ENCODE measurements at places on chromosomes 1 and 21.
A peak's percentile ranks its signal among the peaks of the same experiment; 100 is the strongest.

DNA sequence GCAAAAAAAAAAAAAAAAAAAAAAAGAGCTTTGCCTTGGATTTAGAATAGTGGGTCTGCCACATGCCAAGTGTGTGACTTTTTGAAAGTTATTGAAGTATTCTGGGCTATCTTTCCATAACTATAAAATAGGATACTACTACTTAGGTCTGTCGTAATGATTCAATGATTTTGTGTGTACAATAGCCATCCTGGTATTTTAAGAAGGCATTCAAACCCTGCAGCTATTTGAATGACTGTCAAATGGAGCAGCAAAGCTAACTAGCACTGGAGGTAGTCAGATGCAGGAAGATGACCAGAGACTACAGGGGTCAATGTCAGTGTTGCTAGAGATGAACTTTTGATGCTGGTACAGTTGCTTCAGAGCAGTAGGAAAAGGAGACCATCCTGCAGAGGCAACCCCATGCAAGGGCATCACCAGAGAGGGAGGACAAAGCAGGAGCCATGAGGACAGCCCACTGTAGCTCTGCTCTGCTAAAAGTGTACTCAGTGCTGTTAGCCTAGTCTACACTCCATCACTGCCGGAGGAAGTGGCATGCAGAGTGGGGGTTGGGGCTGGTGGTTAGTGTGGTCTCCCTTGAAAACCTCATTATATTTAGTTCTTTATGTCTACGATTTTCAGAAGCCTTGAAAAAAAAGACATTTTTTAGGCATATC lies 29.0 kb downstream of the DUSP10 start:
- no peak for DNase-seq

GRCh38 chr1:16155537-16156410 lies at the start of gene EPHA2:
Gene EPHA2, minus strand, starts transcription at chr1:16156069. Its CDS starts 137 bp downstream, at chr1:16155932.
- DNase-seq = peak; percentile 95

- no peak for DNase-seq
Observed at GRCh38 chr21:38356883-38357625, 100.3 kb downstream of the KCNJ15 start.

DNA sequence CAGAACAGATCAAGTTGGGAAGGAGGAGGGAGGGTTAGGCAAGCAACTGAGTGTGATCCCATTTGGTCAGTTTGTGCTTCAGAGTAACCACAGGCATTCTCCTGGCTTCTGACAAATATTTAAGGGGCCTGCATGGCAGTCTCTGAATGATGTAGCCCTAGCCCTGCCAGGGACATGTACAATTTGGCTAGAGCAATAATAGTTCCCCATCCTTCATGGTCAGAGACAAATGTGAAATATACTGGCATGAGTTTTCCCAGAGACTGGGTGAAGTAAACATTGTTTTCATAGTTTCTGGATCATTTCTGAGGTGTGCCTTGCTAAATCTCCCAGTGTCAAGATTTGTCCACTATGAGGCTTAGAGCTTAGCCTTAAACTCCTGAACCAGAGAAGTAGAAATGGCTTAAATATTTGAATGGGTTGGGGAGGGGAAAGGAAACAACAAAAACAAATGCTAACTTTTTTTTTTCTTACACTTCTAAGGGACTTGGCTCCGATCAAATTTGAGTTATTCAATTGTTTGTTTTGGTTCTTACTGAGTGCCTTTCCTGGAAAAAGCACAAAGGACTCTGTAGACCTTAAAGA lies 42.0 kb upstream of the UBE2U start:
- no peak for DNase-seq

GRCh38 chr1:196654271-196654670 lies 2.4 kb downstream of the CFH start:
- no peak for DNase-seq

- DNase-seq = no peak
Observed at GRCh38 chr1:229538945-229539344, 19.6 kb downstream of the ABCB10 start.

Data from SW480 (cell line).